ENCODE measurements at places on chromosomes 16 and 17.
A peak's percentile ranks its signal among the peaks of the same experiment; 100 is the strongest.

GRCh38 chr16:50367777-50368409, 895 bp downstream of the BRD7 start:
- DNase-seq, result peak; percentile 56

- no peak for DNase-seq
These were observed 3.6 kb downstream of the CDC6 start for GRCh38 chr17:40291281-40291664.

- peak; percentile 8 for DNase-seq
These were observed 133.6 kb downstream of the SNX11 start for GRCh38 chr17:48241131-48241591.

GRCh38 chr17:42872251-42872965, 21.4 kb downstream of the AOC3 start:
- no peak for DNase-seq

- DNase-seq, result no peak
These were observed 2003.9 kb downstream of the TP53TG3F start for GRCh38 chr16:35463358-35463757.

GRCh38 chr16:17002565-17002964, 468.2 kb downstream of the XYLT1 start:
- no peak for DNase-seq

GRCh38 chr16:1929105-1929504, 10.9 kb upstream of the HS3ST6 start:
- peak; percentile 28 for DNase-seq

DNA sequence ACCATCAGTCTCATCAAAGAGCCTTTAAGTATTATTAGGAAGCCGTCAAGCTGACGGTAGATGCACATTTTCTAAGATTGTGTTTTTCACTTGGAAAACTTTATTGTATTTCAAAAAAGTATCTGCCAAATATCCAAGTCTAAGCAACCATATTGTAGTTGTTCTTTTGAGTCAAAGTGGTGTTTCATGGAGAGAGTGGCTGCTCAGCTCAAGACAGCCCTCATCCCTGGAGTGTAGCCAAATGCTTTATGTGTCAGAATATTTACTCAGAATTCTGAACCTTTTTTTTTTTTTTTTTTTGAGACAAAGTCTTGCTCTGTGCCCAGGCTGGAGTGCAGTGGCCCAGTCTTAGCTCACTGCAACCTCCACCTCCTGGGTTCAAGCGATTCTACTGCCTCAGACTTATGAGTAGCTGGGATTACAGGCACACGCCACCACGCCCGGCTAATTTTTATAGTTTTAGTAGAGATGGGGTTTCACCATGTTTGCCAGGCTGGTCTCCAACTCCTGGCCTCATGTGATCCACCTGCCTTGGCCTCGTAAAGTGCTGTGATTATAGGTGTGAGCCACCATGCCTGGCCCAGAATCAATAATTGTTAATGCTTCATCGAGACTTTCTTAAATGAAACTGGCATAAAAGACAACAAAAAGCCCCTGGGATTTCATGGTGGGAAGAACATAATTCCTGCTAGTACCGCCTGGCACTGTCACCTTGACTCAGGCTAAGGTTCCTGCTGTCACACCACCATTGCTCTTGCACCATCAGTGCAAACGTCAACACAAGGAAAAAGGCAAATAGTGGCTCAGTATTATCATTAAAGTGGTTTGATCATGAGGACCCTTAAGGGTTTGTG, 45.5 kb downstream of the PRKCA start:
- peak; percentile 27 for DNase-seq

DNA sequence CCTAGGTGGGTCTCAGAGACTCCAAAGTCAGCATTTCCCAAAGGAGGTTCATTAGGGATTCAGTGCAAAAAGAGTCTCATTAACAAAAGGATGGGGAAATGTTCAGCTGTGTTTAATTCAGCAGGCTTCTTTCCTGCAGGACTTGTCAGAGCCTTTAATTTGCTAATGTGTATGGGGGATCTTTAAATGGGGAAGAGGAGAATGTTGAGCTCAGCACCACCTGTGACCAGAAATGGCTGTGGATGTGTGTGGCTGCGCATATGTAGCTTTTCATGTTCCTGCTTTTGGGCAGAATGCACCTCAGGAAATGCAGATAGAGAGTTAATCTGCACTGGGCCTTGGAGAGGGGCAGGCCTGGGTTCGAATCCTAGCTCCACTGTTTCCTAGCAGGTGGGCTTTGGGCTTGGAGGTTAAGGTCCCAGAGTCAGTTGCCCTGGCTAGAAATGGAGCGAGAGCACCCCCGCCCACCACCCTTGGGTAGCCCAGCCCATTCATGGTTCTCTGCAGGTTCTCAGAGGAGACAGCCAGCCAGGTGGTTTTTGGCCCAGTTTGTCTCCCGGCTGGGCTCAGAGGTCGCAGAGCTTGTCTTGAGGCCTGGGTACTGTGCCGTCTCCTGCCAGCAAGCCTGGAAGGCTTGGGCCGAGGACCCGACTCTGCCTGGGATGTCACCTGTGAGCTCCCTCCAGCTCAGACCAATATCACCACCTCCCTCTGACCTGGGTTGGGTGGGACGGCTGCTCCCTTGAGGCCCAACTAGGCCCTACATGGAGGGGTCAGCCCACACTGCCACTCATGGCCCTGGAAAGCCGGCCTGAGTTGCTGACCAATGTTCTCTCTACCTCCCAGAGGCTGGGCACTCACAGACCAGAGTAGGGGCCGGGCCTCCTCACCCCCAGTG, 9.3 kb downstream of the ADCY7 start:
- no peak for DNase-seq

DNA sequence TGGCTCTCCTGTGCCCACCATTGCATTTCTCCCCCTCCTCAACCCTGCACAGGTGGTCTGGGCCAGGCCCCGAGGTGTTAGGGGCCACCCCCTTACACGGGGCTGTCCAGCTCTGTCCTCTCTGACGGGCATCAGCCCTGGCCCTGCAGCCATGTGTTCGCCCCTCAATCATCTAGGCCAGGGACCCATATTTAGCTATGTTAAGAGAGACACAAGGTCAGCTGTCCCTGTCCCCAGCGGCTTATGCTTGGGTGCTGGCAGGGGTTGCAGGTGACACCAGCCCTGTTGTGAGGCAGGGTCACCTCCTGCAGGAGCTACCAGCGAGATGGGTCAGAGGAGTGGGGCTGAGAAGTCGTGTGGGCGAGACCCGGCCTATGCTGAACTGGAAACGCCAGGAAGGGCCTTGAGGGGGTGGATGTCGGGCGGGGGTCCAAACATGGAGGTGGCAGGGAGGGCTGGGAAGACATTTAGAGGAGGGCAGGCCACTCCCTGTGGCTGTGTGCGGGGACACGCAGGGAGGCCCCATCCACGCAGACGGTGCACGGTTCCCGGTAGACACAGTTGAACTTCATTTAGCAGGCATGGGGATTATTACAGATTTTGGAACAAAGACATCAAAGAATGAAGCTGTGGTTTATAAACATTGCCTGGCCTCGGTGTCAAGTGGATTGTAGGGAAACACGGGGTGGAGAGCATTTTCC, 133.2 kb upstream of the CHMP6 start:
- DNase-seq, result no peak

DNA sequence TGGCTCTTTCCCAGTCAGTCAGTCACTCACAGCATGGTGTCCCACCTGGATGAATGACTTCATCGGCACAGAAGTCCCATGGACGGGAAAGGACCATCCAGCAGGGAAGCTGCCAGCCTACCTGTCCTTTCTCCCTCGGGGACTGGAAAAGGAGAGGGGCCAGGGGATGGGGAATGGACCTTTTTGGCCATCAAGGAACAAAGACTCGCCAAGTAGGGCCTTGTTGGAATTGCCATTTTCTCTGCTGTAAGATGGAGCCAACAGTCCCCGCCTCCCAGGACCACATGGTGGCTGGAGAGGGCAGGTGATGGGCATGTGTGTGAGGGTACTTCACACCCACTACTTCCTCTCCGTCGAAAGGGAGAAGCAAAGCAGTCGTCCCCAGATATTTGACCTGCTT, 67.8 kb upstream of the LHX1 start:
- DNase-seq, result no peak

GRCh38 chr16:72278301-72278700, 106.3 kb upstream of the PMFBP1 start:
- DNase-seq, result no peak

GRCh38 chr17:77222356-77222755, 81.6 kb downstream of the SEC14L1 start:
- no peak for DNase-seq

- no peak for DNase-seq
These were observed 80.5 kb downstream of the TBC1D16 start for GRCh38 chr17:79955167-79955549.

DNA sequence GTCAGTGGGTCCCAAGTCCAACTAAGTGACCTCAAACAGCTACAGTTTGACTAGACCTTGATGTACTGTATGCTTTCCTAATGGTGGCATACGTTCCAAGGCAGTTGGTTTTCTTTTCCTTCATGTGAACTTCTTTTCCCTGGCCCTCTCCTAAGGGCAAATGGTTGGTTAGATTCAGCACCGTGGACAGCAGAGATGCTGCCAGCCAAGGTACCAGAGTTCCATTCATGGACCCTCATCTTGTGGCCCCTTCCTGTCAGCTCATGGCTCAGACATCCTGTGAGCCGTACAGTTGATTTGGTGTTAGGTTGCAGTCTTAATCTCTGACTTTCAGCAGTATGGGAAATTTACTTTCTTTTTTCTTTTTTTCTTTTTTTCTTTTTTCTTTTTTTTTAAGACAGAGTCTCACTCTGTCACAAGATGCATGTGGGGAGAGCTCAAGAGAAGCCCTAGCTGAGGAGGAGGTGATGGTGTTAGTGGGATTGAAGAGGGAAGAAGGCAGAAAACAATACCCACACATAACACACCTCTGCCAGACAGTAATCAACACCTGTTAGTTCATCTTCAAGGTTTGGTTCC, 122.4 kb downstream of the USP31 start:
- DNase-seq, result peak; percentile 40
